Islet precursor cell (in vitro differentiated cells): ENCODE measurements at places on chromosomes 4 and X.

DNA sequence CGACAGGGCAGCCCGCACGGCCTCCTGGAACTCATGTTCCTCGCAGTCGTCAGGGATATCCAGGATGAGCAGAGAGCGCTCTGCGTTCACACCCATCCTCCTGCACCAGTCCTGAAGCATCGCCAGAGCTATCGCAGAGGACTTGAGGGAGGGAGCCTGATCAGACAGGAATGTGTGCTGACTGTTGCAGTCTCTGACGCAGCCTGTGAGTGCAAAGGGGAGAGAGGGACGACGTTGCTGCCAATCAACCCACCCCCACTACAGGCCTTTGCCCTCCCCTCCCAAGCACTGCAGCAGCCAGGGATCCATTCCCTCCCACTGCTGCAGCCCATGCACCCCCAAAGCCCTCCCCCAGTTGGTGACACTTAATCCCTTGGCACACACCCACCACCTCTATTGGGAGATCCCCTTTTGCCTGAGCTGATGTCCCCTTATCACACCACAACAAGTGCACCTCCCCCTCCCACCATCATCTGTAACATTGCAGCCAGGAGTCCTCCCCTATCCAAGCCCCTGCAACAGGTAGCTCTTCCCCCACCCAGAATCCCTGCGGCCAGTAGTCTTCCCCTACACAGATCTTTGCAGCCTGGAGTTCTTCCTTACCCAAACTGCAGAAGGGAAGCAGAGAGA lies 897 bp downstream of the PNMA6F start:
- DNase-seq = no peak

- DNase-seq = no peak
Measured at GRCh38 chrX:94256396-94256795, 582.4 kb downstream of the FAM133A start.

DNA sequence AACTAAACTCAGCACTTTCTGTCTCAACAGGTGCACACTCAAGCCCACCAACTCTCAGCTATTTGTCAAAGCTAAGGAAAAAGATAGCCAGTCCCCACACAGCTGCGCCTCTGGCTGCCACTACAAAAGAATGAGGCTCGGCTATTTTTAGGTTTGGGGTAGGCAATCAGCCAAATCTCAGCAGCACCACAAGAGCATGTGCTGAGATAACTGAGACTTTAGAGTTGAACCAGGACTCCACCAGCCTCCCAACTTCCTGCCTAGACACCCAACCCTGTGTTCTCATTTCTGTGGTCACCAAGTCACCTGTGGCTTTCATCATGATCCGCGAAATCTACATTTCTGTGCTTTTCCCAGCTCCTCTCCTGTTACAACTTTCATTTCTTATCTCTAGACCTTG lies 28.0 kb downstream of the DMD start:
- DNase-seq = peak; percentile 63

GRCh38 chrX:110172215-110172614 lies 145.7 kb downstream of the AMMECR1 start:
- DNase-seq = no peak

- no peak for DNase-seq
Measured at GRCh38 chr4:24003496-24003895, 113.6 kb upstream of the PPARGC1A start.

GRCh38 chrX:130295519-130296296 lies 27.0 kb upstream of the ZNF280C start:
- no peak for DNase-seq

GRCh38 chr4:118265312-118266144 lies 87.3 kb downstream of the PRSS12 start:
- no peak for DNase-seq

GRCh38 chrX:3763111-3763510 lies 49.7 kb upstream of the PRKX start:
- no peak for DNase-seq

- no peak for DNase-seq
Measured at GRCh38 chr4:148866666-148867065, 424.5 kb upstream of the NR3C2 start.

DNA sequence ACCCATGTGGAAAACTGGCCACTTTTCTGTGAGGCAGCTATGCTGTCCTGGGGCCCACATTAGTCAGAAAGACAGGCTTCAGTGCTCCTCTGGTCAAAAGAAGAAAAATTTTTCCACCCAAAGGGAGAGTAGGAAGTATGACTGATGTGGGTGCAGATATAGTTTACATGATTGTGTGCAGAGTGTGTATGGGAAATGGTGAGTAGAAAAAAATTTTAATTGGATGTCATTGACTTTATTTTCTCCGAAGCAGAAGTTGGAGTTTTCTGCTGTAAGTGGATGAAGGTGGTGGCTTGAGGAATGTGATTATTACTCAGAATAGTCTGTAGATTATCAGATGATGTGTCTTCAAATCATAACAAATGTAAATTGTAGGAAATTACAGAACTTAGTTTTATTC lies 241.5 kb upstream of the IGFBP7 start:
- no peak for DNase-seq

GRCh38 chr4:71009890-71010588 lies 16.6 kb downstream of the DCK start:
- DNase-seq = no peak

DNA sequence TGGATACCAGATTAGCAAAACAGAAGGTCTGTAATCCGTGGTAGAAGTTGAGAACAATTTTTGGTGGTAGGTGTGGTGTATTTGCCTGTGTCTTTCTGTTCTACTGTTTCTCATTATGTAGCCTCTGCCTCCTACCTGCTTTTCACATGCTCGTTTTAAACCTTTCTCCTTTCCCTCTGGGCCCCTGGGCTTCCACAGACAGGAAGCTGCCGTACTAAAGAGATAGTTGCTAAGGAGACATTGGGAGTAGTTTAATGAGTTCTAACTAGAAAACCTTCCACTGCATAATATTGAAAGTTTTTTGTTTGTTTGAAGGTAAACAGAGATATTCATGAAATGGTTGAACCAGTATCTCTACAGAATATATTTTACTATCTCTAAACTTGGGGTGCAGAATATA lies 107.8 kb downstream of the STOX2 start:
- DNase-seq = no peak

DNA sequence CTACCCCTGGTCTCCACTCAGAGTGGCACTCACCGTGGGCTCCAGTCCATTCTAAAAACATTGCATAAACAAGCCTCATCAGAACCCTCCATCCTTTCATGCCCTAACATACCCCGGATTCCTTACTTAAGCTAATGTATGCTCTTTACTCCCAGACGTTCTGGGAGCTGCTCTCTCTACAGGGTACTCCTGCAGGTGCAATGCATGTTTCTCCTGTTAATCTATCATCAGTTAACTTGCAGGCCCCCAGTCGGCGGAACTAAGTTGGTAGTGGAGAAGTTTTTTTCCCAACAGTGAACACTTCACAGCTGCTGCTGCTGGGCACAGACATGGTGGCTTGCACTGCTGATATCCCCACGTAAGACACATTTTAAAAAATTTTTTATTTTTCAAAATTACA lies 161.6 kb upstream of the FAT1 start:
- no peak for DNase-seq

DNA sequence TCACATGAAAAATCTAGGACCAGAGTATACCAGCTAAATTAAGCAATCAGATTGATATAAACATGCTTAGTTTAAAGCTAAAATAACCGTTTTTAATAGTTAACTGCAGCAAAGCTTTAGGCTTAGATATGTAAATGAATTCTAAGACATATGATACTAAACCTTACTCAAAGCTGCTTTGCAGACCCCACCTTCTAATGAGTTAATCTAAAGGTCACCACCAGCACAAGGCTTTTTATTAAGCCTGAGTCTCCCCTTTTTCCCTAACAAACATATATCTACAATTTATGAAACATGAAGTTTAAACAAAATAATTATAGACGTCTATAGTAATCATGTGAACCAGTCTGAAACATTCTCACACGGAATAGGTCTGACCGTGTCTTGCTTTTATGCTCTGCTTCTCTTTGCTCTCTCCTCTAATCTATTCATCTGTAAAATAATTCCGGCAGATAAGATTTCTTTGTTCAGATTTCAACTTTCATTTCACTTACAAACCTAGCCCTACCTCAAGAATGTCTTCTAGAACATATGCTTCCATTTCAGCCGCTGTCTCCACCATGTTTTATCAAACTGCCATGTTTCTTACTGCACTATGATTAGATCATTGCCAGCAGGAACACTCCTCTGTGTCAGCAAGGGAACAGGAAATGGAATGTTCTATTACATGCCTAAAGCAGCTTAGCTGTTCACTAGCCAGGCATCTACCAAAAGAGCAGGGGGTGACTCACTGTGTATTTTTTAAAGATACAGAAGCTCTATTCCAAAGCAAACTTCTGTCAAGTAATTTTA lies 35.9 kb downstream of the ANKRD17 start:
- DNase-seq = peak; percentile 81
